ENCODE measurements at places on chromosomes 5 and 9.

- no peak for DNase-seq
Observed at GRCh38 chr5:89187268-89187667, 304.3 kb upstream of the MEF2C start.

DNA sequence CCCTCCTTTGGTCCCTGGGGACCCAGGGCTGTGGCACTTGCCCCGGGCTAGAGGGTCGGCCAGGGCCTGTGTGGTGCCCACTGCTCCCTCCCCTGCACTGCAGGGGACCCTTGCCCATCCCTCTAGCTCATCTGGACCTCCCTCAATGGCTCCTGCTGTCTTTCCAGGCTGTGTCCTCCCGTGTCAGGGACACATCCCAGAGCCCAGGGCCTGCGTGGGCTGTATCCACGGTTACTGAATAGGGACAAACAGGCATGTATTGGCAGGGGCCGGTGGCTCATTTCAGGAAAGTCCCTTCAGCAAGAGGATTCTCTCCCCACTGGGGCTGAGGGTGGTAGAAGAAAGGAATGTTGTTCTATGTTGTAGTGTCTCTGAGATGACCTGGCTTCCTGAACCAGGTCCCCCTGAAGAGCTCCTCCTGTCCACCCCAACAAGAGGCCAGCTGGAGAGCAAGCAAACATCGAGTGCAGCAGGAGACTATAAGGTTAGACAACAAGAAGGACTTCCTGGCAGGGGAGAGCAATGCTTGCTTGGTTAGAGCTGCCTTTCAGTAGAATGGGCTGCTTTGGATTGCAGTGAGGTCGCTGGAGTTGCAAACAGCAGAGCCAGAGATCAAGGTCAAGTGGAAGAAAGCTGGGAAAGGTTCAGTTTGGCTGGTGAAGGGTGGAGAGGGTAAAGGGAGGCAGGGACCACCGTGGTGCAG, 1.0 kb upstream of the CRB2 start:
- DNase-seq = no peak

DNA sequence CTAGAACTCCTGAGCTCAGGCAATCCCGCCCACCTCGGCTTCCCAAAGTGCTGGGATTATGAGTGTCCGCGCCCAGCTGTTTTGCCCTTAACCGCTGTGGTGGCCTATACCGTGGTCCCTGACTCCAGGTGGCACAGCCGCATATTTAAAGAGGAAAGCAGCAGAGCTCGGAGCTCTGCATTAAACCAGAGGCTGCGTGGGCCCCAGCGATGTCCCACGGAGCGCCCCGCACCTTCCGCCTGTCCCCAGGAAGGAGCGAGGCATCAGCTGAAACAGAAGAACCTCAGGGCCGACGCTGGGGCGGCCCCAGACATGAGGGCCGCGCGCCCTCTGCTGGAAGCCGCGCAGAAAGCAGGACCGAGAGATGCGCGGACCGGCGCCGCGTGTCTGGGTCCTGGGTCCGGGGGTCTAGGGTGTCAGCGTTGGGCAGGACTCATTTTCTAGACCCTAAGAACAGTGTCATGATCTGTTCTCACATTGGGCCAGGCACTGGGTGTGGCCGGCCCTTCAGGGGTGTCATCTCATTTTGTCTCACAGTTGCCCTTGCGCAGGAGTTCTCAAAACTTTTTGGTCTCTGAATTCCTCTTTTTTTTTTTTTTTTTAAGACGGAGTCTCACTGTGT, 37.7 kb downstream of the LAMC3 start:
- peak; percentile 41 for DNase-seq

- DNase-seq = no peak
Observed at GRCh38 chr5:4661836-4662235, 478.3 kb upstream of the ADAMTS16 start.

- DNase-seq = no peak
Observed at GRCh38 chr5:62475072-62475471, 62.5 kb downstream of the IPO11 start.

GRCh38 chr9:27701587-27701986, 128.3 kb upstream of the C9orf72 start:
- DNase-seq = no peak

GRCh38 chr9:6907772-6908381, 150.1 kb downstream of the KDM4C start:
- no peak for DNase-seq

DNA sequence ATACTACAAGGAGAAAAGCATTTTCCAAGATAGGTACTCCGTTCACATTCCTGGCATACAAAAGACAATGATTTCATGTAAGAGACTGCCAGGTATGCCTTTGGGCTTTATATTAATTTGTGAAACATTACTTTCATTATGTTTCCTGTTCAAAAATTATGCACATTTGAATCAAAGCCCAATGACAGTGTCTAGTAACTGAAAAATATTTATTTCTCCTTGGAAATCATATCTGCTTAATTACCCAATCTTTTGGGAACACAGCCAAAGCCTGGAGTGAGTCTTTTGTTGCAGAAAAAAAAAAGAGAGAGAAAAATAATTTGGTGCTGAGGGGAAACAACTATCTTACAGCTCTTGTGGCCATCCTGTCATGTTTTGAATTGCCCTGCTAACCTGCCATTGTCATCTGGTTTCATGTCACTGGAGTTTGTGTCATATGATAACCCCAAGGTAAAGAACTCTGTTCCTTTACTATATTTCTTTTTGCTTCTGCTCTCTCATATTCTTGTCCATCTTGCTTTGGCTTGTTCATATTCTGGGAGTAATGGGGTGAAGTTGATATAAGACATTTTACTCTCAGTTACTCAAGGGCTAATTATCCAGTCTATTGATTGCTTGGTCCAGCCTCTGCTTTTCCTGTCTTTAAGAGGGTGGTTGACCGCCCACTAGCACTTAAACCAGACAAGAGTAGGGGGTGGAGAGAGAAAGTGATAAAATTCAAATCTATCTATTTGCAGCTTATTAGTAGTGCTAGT, 238.3 kb upstream of the NUDT12 start:
- no peak for DNase-seq

GRCh38 chr5:158849219-158849791, 250.4 kb downstream of the EBF1 start:
- DNase-seq = no peak

DNA sequence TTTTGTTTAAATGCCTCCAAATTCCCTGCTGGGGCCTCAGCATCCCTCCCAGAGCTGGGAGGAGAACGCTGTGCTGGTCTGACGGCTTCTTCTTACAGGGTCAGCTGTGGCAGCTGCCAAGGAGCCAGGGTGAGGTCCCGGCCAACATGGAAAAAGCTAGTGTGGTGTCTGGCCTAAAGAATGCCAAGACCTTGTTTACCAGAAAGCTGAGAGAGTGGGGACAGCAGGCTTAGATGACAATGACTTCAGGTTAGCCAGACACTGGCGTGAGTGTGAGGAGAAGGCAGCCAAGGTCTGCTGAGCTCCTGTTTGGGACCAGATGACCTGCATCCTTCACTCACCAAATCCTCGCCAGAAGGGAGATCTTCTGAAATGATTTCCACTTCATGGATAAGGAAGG, 112.5 kb downstream of the CRB2 start:
- no peak for DNase-seq

- DNase-seq = no peak
Observed at GRCh38 chr5:179153341-179153901, 93.2 kb downstream of the ZNF354C start.
